Caki2 (cell line): ENCODE measurements at places on chromosomes 11 and 22. TPM values are rescaled to one million over a fixed set of nuclear protein-coding genes. Genes with fewer than 3 reads are reported as not detected.

DNA sequence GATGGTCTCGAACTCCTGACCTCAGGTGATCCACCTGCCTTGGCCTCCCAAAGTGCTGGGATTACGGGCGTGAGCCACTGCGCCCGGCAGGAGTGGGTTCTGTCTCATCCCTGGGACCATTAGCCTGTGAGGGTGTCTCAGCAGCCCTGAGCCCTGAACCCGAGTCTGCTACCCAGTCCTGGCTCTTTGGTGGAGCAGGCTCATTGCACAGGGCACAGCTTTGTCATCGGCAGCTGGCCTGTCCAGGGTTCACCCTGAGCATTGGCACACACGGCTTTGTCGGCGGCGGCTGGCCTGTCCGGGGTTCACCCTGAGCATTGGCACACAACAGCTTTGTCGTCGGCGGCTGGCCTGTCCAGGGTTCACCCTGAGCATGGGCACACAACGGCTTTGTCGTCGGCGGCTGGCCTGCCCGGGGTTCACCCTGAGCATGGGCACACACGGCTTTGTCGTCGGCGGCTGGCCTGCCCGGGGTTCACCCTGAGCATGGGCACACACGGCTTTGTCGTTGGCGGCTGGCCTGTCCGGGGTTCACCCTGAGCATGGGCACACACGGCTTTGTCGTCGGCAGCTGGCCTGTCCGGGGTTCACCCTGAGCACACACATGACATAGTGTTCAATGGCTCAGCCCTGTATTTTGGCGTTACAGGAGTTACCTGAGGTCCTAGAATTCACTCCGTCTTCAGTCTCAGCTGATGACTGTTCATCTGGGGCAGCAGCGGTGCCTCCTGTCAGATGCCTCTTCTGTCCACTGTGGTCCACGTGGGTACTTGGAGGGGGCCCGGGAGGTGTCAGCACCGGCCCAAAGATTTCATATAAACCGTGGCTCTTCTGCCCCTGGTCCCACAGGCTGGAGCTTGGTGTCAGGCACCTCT, 1082.5 kb downstream of the BRD1 start:
- DNase-seq, result no peak

Gene C1QTNF5
- total RNA-seq, result not detected in 2 replicates

Gene PNPLA5
- total RNA-seq, result not detected in 2 replicates

DNA sequence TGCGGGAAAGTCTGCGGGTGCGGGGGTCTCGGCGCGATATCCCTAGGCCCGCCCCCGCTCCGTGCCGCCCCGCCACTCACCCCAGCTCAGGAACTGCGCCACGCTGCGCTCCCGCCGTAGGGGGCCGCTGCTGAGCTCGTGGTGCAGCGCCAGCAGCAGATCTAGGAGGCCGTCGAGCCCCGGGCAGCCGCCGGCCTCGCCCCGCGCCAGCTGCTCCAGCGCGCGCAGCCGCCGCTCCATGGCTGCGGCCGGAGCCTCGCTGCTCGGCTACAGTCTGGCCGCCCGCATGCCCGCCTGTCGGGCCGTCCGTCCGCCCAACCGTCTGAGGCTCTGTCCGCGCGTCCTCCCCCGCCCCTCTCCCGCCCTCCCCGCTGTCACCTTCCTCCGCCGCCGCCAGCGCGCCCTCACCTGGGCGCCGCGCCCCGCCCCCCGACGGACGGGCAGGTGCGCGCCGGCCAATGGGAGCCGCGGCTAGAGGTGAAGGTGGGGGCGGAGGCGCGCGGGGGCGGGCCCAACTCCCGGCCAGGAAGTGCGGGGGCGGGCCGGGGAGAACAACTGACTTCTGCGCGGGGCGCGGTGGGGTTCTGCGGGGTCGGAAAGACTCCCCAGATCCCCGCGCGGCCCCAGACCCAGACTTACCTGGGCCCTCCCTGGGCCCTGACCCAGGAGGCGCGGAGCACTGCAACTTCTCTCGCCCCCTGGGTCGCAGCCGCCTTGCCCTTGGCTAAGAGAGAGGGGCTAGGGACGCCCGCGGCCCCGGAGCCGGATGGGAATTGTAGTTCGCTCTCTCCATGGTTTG, at the start of gene CDC42BPG:
TSS of gene CDC42BPG (minus strand) at position 324 of the 799 bp plus-strand sequence. CDS start at position 240, 84 bp downstream.
- DNase-seq, result no peak

- no peak for DNase-seq
These were observed 29.1 kb upstream of the CACNG2 start for GRCh38 chr22:36732609-36733008.

Gene PGA5
- total RNA-seq, result not detected in 2 replicates

Gene LRRC32
- total RNA-seq, result 0.46 and 1.3 TPM in 2 replicates

Gene AIFM3
- 9.6 and 10.9 TPM in 2 replicates for total RNA-seq

DNA sequence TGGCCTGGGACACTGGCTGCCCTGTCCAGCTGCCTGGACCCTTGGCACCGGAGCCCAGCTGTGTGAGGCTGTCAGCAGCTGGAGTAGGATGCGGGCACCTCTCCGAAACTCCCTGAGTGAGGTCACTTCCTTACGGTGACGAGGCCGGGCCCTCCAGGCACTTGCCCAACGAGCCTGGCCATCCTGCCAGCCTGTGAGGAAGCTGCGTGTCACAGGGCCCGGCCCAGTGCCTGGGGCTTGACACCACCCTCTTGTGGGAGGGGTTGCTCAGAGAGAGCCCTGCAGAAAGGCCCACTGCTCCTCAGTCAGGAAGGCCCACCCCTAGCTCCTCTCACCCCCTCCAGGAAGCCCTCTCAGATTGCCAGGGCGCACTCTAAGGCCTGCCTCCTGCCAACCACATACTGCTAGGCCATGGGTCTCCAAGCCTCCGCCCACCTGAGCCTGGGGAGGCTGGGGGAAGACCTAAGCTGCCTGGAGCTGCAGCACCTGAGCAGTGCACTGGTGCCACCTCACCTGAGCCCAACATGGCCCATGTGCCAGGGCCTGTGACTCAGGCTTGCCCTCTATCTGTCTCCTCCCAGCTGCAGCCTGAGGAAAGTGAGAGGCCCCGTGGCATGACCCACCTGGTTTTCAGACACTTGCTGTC, 4.3 kb upstream of the PHLDA2 start:
- DNase-seq, result peak; percentile 90

DNA sequence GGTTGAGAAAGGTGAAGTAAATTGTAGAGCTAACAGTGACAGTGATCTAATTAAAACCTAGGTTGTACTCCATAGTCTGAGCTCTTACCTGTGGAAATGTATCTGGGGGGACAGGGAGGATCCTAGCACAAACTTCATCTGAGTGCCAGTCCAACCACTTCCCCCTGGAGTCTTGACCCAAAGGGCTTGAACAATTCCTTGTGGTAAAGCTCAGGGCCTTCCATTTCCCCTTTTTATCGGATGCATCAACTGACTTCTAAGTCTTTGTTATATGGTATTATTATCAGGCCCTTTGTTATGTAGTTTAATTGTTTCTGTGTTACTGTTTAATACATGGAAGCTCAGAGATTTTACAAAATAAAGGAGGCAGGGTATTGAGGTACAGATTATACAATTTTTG, 140.2 kb upstream of the SESN3 start:
- DNase-seq, result no peak

Gene NRIP3
- total RNA-seq, result 3.7 and 4.5 TPM in 2 replicates

DNA sequence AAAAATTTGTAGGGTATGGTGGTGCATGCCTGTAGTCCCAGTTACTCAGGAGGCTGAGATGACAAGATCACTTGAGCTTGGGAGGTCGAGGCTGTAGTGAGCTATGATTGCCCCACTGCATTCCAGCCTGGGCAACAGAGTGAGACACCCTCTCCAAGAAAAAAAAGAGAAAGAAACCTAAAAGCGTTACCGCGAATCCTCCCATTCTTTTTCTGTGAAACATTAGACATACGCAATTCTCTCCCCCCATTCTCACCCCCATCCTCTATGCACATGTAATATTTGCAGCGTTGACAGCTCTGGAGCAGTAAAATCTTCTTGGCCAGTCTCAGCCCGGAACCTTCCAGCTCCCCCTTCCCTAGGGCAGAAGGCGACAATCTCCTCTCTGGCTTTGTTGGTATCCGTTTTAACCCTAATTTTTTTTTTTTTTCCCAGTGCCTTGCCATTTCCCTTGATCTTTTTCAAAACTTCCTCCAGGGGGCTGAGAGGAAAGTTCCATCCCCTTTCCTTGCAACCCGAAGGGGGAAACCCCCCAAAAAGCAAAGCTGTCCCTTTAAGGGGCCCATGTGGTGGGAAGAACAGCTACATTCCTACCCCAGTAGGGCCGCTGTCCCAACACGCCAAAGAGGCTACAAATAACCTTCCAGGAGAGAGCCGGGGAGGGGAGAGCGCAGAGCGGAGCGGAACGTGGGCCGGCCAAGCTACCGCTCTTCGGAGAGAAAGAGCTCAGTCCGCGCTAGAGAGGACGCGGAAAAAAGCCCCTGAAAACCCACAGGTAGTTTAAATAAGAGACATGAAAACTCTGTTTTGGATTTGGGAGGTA, 1.9 kb downstream of the LRP4 start:
- peak; percentile 60 for DNase-seq
